Activated T-cell treated with anti-CD3 and anti-CD28 coated beads, Interleukin-2, amount 50 U/mL, for 48 hours (primary cell): ENCODE measurements at places on chromosomes 16 and 17.

GRCh38 chr16:74729783-74730683, 29.4 kb upstream of the MLKL start:
- DNase-seq: no peak

GRCh38 chr17:8574687-8575086, 55.8 kb downstream of the MYH10 start:
- no peak for DNase-seq

DNA sequence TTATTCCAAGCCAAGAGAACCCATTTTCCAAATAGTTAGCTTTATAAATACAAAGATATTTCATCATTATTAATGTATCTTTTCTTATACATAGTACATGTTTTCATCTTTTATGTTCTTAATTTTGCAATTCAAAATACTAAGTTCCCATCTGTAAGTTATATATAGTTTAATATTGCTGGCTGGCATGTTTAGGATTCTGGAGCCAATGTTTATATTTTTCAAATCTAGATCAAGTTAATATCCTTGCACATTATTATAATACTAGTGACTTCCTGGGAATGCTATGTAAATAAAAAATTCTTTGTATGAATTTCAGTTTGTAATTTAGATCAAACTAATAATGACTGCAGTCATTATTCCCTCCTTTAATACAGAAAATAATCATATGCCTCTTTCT, 189.7 kb downstream of the CNTNAP4 start:
- DNase-seq: no peak

- DNase-seq: peak; percentile 71
These were observed 13.2 kb downstream of the IL4R start for GRCh38 chr16:27326738-27327585.

DNA sequence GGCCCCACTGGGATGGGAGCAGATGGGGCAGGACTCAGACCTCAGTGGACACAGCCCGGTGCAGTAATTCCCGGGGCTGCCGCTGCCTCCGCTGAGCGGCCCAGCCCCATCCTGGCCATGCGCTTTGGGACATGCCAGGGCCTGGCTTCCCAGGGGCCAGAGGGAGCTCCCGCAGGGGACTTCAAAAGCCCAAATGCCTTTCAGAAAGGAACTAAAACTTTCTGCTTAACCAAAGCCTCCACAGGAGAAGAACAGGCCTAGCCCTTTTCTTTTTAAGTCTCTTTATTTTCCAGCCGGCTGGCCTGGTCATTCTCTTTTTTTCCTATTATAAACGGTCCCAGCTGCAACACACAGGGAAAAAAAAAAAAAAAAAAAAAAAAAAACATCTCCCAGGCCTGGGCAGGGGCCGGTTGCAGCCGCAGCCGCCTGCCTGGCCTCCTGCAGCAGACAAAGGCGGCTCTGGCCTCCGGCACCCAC, 10.7 kb upstream of the ZNF423 start:
- DNase-seq: no peak

DNA sequence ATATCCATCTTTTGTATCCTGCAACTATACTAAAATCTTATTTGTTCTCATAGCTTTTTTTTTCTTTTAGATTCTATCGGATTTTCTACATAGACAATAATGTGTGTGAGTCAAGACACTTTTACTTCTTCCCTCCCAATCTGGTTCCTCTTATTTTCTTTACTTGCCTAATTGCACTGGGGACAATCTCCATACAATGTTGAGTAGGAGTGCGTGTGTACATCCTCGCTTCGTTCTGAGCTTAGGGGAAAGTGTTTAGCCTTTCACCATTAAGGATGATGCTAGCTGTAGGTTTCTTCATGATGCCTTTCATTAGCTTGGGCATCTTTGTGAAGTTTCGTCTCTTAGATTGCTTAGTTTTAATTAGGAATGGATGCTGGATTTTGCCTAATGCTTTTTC, 2.9 kb downstream of the SPATA32 start:
- DNase-seq: no peak

DNA sequence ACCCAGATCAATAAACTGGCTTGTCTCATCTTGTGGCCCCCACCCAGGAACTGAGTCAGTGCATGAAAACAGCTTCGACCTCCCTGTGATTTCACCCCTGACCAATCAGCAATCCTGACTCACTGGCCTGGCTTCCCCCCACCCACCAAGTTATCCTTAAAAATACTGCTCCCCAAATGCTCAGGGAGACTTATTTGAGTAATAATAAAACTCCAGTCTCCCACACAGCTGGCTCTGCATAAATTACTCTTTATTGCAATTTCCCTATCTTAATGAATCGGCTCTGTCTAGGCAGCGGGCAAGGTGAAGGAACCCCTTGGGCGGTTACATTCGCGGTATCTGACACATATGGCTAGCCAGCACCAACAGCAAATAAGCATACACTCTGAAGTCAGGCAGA, 9.8 kb upstream of the RABEP1 start:
- DNase-seq: peak; percentile 65

- no peak for DNase-seq
These were observed 4.9 kb upstream of the FZD2 start for GRCh38 chr17:44552361-44552760.
